ENCODE measurements at places on chromosomes 5 and 9. TPM values are rescaled to one million over a fixed set of nuclear protein-coding genes. Genes with fewer than 3 reads are reported as not detected.
A peak's percentile ranks its signal among the peaks of the same experiment; 100 is the strongest.

Gene GMCL2
- not detected for total RNA-seq

Gene RASGRF2
- total RNA-seq = 12.2 TPM

Gene SPATA31E1
- not detected for total RNA-seq

Gene NEUROG1
- total RNA-seq = 0.41 TPM

Gene C5orf46
- not detected for total RNA-seq

Gene CLIC3
- total RNA-seq = not detected

Gene SFXN1
- total RNA-seq = 79.5 TPM

Gene SLC45A2
- total RNA-seq = 0.41 TPM

Gene RABGAP1
- 132 TPM for total RNA-seq

- no peak for DNase-seq
These were observed 127.8 kb downstream of the FOCAD start for GRCh38 chr9:20811872-20812271.

DNA sequence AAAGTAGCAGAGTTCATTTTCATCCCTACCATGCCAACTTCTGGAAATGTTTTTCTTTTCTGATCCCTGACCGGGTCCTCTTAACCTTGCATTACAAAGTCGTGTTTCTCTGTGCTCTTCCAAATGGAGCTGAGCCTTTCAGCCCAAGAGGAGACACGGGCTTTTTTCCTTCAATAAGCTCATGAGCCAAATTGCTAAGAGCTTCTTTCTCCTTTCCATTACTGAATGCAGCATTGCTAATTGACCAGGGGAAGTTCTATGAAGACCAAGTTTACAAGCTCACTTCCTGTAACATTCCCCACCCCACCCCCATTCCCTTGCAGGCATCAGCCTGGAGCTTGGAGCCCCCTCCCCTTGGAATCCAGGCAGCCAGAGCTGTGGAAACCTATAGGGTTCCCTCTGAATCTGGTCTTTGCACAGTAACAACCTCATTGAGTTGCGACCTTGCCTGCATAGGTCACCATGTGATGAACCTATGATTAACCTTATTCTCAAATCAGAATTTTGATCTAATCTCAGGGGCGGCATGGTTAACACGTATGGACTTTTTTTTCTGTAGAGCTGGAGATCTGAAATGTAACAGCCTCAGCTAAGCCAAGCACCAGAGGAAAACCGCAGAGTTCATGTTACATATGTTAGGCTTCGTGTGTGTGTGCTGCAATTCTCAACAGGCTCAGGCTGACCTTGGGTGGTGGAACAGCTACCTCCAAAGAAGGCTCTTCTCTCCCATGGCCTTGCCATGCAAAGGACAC is 395.7 kb upstream of the ZNF462 start:
- no peak for DNase-seq

GRCh38 chr9:111798786-111799185 is 4.0 kb upstream of the SHOC1 start:
- no peak for DNase-seq

GRCh38 chr9:132973166-132973565 is 5.3 kb upstream of the GFI1B start:
- no peak for DNase-seq

GRCh38 chr9:18673179-18673578 is 199.2 kb downstream of the ADAMTSL1 start:
- DNase-seq = no peak

DNA sequence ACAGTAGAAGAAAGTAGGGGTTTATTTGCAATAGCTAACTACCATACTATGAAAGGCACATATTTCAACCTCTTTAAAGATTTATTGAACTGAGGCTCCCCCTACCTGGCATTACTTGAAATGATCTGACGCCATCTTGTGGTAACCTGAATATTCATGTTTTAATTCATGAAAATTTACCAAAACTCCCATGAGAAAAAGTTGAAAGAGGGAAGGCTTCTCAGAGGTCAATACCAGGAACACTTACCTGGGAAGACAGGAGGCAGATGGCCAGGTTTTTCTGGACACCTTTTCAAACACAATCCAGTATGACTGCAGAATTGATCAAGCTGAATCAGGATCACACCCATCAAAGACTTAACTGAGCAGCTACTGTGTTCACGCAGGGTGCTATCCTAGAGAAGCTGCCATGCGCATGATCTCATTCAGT is 9.4 kb downstream of the PRELID2 start:
- no peak for DNase-seq

DNA sequence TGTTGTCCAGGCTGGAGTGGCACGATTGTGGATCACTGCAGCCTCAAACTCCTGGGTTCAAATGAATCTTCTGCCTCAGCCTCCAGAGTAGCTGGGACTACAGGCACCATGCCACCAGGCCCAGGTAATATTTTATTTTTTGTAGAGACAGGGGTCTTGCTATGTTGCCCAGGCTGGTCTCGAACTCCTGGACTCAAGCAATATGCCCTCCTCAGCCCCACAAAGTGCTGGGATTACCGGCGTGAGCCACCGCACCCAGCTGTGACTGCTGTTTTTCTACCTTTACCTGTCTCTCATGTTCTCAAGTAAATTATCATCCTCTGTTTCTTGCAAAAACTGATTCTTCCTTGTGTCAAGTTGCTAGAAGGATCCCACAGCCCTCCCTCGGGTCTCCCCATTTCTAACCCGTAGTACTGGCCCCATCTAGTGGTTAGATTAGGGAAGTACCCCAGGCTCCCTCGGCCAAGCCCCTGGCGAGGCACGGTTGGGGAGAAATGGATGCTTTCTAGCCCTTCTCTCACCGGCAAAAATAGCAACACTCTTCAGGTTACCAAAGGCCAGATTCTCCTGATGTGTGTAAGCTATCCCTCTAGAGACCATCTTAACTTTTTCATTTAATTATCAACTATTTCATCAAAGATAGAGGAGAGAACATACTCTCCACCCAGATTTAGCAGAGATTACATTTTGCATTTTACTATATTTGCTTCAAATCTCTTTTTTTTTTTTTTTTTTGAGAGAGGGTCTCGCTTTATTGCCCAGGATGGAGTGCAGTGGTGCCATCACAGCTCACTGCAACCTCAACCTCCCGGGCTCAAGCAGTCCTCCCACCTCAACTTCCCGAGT is 19.2 kb upstream of the TOR1B start:
- DNase-seq = peak; percentile 59

DNA sequence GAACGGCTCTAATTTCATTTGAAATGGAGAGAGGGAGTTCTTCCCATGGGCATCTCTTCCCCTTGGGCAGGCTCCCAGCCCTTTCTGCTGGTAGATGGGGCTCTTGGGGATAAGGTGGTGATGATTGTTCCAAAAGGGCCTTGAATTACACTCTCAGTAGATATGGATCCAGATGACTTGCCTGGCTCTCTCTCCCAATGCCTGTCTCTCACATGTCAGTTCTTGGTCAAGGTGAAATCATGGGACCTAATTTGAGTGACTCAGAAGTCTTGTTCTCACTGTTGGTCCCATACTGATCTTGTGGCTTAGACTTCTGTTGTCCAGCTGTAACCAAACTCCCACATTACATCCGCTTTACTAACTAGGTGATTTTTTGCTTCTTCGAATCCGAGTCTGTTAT is 317.0 kb upstream of the RFX3 start:
- DNase-seq = no peak

DNA sequence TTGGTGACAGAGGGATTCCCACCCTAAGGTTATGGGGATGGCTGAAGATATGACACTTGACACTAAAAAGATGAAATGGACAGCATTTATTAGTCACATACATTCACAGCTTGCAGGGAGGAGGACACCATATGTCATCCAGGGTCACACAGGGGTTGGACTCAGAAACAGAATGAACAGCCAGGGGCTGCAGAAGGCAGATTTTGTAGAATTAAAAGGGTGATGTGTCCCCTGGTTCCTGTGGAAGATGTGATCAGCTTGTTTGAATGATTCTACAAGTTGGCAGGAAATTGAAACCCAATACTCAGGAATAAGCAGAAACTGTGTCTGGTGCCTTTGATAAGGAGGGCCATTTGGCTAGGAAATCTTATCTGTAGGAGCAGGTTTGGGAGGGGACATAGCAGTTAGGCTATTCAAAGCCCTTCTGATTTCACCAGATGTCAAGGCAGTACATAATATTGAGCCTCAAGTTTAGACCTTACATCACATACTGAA is 102.3 kb upstream of the GRIN3A start:
- DNase-seq = no peak

DNA sequence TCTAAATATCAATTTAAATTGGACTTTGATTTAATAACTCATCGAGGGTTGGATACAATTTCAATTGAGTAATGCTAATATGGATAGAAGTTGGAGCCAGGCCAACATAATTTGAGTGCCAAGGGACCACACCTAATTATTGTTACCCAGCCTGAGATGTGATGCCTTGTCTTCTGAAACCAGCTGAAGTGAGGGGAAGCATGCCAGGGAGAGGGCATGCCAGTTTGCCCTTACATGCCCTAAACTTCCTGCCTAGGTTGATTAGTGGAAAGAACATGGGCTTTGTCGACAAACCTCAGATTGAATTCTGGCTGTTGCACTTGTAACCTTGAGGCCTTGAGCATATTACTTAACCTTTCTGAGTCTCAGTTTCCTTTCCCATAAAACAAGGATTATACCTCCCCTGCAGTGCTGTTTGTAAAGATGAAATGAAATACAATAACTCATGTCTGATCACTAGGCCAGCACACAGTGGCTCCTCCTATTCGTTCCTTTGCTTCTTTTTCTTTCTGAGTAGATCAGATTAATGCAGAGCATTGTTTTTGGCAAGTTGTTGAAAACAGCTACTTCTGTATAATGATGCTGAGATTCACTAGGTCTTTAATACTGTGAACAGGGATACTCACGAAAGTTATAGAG is 412.8 kb downstream of the TLE4 start:
- no peak for DNase-seq

DNA sequence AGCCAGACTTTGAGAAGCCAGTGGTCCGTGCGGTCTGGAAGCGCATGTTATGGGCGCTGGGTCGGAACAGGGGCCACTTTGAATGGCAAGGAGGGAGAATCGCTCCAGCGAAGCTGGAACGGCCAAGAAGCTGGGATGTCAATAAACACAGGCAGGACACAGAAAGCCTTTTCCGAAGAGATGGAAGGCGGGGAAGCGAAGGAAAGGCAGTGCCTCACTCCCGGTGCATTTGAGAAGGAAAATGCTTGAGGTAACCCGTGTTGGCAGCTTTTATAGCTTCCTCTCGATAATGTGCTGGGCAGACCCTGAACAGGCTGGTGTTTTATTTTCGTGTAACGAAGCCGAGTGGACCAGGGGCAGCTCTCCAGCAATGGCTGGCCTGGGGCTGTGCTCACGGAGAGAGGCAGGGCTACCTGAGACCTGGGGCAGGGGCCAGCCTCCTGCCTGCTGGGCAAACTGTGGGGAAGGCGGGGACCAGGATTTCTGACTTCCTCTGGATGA is 84.2 kb upstream of the SPRY4 start:
- DNase-seq = no peak

DNA sequence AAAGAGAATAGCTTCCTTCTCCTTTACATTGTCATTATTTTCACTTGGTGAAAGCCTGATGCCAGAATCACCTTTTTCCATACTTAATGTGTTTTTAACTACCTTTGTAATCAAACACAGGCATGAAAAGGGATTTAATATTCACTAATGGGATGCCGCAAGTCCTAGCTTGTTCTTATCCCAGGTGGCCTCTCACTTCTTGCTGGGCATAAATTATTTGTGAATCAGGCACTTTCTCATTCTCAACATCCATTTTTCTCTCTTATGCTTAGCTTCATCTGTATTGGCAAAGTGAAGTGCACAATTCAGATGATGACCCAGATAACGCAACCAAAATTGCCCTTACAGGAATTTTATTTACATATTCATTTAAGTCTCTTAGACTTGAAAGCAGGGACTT is 10.9 kb downstream of the ACTL7B start:
- DNase-seq = no peak

- no peak for DNase-seq
These were observed 58.2 kb upstream of the RXRA start for GRCh38 chr9:134267881-134268724.

DNA sequence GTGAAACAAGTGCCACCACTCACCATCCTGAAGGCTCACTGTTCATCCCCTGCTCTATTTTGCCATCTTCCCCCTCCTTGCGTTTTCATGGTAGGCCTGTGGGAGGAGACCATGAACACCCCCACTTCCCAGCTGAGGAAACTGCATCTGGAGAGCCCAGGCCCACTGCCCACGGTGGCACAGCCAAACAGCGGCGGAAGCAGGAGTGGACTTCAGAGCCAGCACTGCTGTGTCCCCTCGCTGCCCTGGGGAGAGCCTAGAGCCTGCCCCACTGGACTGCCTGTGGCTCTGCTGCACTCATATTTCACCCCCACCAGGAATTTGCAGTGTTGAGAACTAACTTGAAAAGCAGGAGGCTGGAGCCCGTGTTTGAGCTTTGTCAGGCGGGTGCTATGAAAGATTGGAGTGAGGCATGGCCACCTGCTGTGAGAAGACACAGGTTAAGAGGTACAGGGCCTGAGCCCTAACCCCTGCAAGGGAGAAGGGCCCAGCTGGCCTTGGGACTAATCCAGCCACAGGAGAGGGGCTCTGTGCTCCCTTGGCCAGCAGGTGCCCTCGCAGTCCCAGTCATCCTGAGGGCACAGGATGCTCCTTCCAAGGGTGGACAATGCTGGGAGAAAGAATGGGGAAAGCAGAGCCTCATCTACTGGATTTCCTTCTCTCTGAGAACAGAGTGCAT is 79.0 kb downstream of the MACROH2A1 start:
- no peak for DNase-seq

DNA sequence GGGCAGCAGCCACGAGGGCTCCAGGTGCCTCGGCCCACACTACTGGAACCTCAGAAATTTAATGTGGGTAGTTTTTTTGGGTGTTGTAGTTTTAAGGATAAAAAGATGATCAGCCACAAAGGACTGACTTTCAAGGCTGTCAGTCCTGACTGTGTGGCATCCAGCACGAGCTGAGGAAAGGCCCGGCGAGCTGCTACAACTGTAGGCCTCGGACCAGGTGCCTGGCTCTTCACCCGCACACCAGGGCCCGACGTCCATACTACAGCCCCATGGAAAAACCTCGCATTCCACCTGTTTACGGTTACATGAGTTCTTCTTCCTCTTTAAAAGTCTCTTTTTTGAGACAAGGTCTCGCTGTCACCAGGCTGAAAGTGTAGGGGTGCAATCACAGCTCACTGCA is 2.6 kb downstream of the CLPTM1L start:
- no peak for DNase-seq

DNA sequence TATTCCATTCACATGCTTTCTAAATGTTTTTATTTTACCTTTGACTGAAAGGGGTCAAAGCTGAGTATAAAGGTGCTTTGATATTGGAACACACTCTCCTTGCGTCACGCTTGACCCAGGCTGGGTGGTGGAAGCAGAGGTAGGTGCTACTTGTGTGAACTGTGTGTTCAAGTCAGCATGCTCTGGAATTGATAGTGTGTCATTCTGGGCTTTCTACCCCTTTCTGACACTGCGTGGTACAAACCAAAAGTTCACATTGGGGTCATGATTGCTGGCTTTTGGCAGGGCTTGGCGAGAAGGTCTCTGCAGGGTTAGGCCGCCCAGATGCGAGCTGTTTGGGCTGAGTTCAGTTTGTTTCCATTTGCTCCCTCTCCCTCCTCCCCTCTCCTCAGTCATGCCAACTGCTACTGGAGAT is 131.8 kb downstream of the ADAMTSL1 start:
- no peak for DNase-seq

- DNase-seq = no peak
These were observed 53.1 kb upstream of the ERBIN start for GRCh38 chr5:65873181-65873750.

Measured in frontal cortex (tissue), 4 donors.